Fibroblast of villous mesenchyme (primary cell): ENCODE measurements at places on chromosomes 1 and 21. TPM values are rescaled to one million over a fixed set of nuclear protein-coding genes. Genes with fewer than 3 reads are reported as not detected.

Gene MPL
- total RNA-seq = not detected in 2 replicates

Gene COL9A2
- 0.86 and 1.3 TPM in 2 replicates for total RNA-seq

Gene ZNF695
- total RNA-seq = 1.3 and 2.6 TPM in 2 replicates

Gene ARHGEF2
- total RNA-seq = 137 and 146 TPM in 2 replicates

Gene MROH7
- under 0.01 TPM in 1 of 2 replicates, not detected in the other for total RNA-seq

Gene DAB1
- not detected in 2 replicates for total RNA-seq

Gene TNFAIP8L2
- total RNA-seq = not detected in 2 replicates

Gene ANGPTL1
- 2.6 and 4.3 TPM in 2 replicates for total RNA-seq

Gene ST6GALNAC5
- 114 and 155 TPM in 2 replicates for total RNA-seq

Gene RGS1
- 0.32 TPM in 1 of 2 replicates, not detected in the other for total RNA-seq

Gene PLK3
- 44.0 and 44.5 TPM in 2 replicates for total RNA-seq

Gene MFAP2
- total RNA-seq = 33.2 and 70.2 TPM in 2 replicates

Gene PADI1
- 0.43 and 0.64 TPM in 2 replicates for total RNA-seq

Gene TBX15
- total RNA-seq = under 0.01 TPM in 2 replicates

Gene RORC
- total RNA-seq = under 0.01 TPM in 1 of 2 replicates, not detected in the other

Gene ETV3L
- not detected in 2 replicates for total RNA-seq

Gene RPTN
- not detected in 2 replicates for total RNA-seq

Gene MIXL1
- 0.43 TPM in 1 of 2 replicates, not detected in the other for total RNA-seq

Gene DNALI1
- total RNA-seq = 7.1 and 7.3 TPM in 2 replicates

Gene GABPA
- total RNA-seq = 19.6 and 31.1 TPM in 2 replicates
